ENCODE measurements at places on chromosomes 5 and 9.

DNA sequence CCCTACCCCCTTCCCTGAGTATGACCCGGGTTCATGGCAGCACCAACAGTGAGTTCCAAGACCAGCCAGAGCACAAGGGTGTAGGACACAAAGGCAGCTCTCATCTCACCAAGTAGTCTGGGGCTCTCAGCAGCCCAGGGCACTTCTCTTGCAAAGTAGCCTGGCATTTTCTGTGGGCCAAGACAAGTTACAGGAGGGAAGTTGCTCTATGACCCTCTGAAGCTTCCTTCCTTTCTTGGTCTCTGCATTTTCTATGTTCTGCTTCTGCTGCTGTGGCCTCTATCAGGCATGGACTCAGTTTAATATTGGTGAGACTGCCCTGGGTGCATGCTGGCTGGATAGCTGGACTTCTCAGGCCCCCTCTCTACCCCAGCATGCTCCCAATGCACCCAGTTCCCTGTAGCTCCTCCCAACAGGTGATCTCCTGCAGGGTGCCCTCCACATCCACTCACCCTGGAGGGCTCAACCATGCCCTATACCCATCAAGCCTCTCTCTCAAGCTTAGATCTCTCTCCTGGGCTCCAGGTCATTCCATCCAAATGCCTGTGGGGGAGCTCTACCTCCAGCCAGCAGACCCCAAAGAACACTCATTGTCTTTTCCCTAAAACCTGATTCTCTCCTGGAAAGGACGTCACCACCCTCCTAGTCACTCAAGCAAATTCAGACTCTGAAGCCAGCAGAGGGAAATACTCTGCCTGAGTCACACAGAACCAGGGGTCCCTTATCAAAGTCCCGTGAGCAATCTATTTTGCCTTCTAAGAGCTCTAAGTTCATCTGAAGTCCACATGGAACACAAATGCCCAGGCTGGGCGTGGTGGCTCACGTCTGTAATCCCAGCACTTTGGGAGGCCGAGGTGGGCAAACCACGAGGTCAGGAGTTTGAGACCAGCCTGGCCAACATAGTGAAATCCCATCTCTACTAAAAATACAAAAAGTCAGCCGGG lies 13.8 kb downstream of the TBC1D2 start:
- DNase-seq: no peak

GRCh38 chr5:60891667-60892066 lies 47.6 kb upstream of the ELOVL7 start:
- DNase-seq: no peak

DNA sequence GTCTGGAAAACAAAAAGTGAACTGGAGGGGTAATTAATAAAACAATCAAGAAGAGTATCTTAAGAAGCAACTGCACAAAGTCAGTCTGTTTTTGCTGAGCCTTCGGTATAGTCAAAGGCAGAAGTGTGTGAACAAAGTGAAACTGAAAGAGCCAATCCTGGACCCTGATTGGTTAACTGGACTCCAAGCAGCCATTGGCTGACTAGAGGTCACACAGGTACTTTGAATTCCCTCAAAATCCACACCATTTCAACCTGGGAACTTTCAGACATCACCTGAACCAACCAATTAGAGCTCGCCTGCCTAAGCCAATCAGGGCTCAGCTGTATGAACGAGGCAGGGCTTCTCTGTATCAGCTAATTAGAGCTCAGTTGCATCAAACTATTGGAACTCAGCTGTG lies 286.7 kb downstream of the TLE4 start:
- DNase-seq: no peak

- DNase-seq: peak; percentile 4
These were observed 2.1 kb downstream of the TLN1 start for GRCh38 chr9:35729700-35730485.

DNA sequence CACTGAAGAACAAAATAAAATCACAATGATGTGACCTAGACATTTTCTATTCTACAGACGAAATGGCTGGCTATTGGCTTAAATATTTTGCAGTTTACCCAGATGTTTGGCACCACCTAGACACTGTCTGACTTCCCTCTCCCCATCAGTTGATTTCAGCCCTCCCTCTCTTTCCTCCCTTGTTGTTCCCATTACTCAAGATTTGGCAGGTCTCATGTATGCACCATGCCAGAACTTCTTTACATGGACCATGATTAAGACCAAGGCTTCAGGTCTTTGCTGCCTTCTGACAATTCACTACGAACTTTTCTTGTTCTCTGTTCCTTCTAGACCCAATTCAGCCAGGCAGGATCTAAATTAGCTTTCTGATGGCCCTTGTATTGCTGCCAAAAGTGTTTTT lies 66.6 kb upstream of the GDNF start:
- DNase-seq: no peak

- DNase-seq: no peak
These were observed 29.2 kb downstream of the RUSC2 start for GRCh38 chr9:35518981-35519679.

DNA sequence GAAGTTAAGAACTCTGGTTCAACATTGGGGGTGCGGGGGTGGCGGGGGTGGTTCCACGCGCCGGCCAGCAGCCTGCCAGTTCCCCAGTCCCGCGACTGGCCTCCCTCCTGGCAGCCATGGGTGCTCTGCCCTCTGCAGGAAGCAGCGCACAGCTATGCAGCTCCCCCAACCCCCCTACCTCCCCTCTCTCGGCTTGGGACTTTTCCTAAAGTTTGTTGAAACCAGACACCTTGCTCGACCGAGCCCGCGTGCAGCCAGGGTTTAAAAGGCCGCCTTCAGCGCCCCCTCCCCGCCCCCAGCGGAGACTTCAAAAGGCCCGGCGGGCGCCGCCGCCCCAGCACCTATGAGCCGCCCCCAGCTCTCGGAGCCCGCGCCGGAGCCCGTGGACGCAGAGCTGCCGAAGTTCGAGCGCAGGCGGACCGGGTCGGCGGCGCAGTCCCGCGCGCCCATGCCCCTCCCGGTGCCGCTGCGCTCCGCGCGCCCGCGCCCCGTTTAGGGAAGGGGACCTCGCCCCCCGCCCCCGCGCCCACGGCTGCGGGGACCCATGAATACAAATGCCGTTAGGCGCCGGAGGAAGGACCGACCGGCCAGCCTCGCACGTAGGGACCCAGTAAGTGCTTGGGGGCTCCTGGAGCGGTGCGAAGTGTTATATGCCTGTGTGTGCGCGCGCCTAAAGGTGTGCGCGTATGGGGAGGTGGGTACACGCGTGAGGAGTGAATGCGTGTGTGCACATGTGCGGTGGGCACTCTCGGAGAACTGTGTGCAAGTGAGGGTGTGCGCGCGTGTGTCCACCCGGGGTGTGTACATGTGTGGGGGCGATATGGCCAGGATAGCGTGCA lies 1.4 kb upstream of the COL27A1 start:
- DNase-seq: no peak

- no peak for DNase-seq
These were observed 43.4 kb upstream of the TMC1 start for GRCh38 chr9:72477930-72478518.

GRCh38 chr5:40406741-40407211 lies 272.9 kb upstream of the PTGER4 start:
- DNase-seq: no peak

GRCh38 chr9:113746486-113746885 lies 129.6 kb upstream of the ZNF618 start:
- no peak for DNase-seq

- peak; percentile 8 for DNase-seq
These were observed 12.2 kb downstream of the INVS start for GRCh38 chr9:100111235-100111634.

- no peak for DNase-seq
These were observed 381.4 kb downstream of the GADD45G start for GRCh38 chr9:89986190-89986589.

DNA sequence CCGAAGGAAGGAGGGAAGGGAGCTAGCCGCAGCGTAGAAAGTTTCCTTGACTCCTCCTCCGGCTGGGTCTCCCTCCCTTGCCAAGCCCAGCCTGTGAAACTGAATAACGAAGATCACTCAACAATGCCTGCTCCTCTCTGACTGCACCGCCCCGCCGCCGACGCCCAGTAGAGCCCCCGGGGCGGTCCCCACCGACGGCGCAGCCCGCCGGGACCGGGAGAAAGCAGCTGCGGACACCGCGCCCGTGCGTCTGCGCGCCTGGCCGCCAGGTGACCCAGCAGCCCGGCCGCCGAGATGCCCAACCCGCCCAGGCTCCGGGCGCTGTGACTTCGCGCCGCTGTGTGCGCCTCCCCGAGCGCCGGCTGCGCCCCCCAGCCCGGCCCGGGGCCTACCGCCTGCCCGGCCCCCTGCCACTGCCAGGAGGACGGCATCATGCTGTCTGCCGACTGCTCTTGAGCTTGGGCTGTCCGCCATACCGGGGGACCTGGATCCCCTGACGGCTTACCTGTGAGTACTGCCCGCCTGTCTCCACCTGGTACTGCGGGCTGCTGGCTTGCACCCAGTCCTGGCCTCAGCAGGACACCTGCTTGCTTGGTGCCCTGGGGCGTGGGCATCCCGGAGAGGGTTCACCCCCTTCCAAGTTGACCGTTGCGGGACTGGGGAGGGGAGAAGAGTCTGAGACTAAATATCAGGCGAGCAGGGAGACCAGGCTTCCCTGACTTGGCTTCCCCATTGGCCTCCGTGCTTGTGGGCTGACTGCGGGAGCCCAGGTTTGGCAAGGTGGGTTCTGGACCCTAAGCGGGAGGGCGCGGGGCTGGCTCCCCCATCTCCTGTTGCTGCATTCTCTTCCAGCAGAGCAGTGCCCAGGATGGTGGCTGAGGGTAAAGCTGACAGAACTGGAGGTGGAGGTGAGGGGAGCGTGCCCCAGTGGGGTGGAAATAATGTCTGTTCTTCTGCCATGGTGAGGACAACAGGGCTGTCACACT lies 26.2 kb upstream of the SPTLC1 start:
- DNase-seq: peak; percentile 12

GRCh38 chr5:168649306-168649705 lies 70.1 kb upstream of the PANK3 start:
- no peak for DNase-seq

GRCh38 chr5:35783551-35783950 lies 73.1 kb upstream of the IL7R start:
- DNase-seq: no peak

GRCh38 chr5:14153071-14153864 lies 10.1 kb downstream of the TRIO start:
- DNase-seq: no peak
